AG09319 (cell line): ENCODE measurements at places on chromosomes 5 and 9.
A peak's percentile ranks its signal among the peaks of the same experiment; 100 is the strongest.

GRCh38 chr9:81473708-81474107 is 215.6 kb downstream of the TLE1 start:
- DNase-seq: no peak

DNA sequence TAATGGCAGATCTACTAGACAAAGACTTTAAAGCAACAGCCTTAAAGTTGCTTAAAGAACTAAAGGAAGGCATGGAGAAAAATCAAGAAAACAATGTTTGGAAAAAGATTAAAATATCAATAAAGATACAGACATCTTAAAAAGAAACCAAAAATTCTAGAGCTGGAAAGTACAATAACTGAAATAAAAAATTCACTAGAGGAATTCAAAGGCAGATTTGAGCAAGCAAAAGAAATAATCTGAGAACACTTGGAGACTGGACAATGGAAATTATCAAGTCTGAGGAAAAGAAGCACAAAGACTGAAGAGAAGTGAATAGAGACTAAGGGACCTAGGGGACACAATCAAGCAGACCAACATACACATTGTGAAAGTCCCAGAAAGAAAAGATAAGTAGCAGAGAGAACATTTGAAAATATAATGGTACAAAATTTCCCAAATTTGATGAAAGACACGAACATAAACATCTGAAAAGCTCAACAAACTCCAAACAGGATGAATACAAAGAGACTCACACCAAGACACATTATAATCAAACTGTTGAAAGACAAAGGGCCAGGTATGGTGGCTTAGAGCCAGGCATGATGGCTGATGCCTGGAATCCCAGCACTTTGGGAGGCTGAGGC is 26.3 kb downstream of the SIL1 start:
- no peak for DNase-seq

- no peak for DNase-seq
Measured at GRCh38 chr5:104659497-104659896, 1096.9 kb upstream of the NUDT12 start.

DNA sequence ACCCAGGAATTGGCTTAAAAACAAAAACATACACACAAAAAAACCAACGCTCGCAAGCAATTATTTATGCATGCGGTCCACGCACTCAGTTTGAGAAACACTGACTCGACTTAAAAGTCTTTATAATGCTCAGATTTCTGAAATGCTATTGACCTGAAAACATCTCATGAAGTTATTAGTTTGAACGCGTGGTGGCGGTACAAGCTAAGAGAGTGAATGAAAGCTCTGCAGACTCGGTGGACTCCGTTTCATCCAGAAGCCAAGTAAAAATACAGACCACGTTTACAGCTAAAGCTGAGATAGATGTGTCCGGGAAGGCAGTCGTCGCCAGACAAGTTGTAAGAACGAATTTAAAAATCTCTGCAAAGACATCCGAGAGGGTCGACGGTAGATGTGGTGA is at the start of gene PCDHB6:
Gene PCDHB6 (plus strand): TSS at position 246 of the 400 bp plus-strand sequence. CDS start 201 bp downstream, outside the sequence.
- no peak for DNase-seq

DNA sequence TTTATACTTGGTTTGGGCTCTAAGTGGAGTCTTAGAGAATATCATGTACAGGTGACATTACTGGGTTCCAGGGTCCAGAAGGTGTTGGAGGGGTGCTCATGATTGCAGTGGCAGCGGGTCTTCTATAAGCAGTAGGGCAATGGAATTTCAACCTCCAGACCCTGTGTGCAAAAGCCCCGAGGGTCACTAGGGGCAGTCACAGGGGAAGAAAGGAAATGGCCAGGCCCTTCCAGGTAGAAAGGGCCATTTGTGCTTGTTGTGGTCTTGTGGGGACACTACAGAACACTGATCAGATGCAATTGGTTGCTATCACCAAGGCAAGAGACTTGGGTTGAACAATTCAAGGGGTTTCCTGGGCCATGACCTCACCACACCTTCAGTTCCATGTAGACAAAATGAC is 283.4 kb downstream of the GADD45G start:
- DNase-seq: no peak

DNA sequence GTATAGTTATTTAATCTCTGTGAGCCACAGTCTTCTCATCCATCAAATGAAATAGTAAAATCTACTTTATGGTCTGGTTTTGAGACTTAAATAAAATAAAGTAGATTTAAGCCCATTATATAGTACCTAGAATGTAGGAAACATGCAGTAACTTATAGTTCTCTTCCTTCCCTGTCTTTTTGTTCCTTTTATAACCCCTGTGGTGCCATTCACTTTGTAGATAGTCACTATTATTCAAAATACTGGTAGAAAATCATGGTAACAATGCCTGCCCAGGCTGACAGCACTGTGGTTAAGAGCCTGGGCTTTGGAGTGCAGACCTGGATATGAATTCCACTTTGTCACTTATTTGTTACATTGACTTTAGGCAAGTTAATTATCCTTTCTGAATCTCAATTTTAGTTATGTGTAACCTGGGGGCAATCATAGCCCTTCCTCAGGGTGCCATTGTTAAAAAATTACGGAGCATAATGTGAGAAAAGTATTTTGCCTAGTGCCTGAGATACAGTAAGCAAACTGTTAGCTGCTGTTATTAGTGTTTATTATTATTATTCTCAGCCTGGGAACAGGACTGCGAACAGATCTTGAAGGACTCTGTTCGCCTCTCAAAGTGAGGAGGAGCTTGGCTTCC is 100.4 kb downstream of the RALGPS1 start:
- DNase-seq: no peak

- no peak for DNase-seq
Measured at GRCh38 chr9:87642330-87643106, 83.4 kb upstream of the CTSL start.

DNA sequence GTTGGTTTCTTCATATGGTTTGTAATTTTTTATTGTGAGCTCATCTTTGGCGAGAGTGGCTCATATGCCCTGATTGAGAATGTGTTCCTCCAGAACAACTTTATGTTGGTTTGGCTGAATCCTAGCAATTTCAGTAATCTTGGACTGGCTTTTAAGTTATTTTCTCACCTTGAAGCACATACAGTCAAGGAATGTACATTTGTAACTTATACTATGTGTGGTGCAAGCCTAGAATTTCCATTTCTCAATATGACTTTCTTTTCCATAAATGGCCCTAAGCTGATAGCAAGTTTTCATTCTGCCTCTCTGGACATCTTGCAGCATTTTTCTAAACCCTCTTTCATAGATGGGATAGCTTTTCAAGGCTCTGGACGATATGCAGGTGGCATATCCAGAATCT is 247.5 kb downstream of the DOCK8 start:
- no peak for DNase-seq

DNA sequence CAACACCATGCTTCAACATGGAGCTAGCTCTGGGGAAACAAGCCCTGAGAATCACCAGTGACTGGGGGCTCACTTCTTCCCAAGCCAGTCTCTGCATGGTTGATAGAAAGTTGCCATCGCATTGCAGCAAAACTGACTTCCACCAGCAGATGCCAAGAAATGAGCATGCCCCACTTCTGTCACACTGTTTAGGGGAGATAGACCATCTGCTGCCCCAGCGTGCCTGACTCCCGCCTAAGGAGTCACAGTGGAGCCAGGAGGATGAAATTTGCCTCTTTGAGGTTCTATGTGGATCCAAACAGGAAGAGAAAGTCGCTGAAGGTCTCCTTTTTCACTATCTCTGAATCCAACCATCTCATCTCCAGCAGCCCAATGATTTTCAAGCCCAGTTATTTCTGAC is 116.7 kb upstream of the SLIT3 start:
- DNase-seq: no peak

DNA sequence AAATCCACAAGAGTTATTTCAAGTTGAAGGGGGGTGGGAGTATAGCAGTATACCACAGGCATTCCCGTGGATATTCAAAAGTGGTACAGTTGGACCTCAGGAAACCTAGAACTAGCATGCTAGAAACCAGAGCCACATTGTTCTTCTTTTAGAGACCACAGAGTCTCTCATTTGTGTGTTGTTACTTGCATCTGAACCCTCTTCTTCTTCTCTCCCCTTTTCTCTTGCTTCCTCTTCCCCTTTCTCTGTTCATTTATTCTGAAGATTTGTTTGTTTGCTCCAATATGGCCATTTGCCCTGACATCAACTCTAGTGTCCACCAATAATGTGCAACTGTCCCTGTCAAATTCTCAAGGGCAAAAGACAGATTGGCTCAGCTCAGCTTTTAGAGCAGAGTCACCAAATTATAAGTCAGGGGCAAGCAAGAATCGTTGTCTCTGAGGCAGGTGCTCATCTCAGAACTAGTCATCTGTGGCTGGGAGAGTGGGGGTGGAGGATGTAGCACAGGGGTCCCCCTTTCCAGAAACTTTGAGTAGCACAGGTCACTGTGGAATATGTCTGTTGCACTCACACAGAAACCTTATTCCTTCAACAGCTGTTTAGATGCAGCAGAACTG is 321.1 kb downstream of the ARRDC3 start:
- no peak for DNase-seq

DNA sequence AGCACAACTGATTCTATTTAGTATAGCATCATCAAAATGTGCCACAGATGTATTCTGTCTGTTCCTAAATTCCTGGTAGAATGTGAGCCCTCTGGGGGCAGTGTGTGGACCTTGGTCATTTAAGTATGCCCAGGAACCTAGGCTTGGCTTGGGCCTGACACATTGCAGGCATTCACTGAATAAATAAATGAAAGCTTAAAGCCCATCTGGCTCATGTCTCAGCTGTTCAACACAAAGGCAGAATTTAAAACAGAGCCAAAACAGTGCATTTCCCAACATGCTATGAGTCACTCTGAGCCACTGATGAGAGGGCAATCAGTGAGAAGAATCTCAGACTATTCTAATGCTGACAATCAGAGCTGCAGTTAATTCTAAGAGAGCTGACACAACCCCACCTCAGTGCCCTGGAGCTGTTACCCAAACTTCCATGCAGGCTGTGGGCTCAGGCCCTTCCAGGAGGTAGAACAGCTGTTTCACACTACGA is 8.1 kb downstream of the FAM193B start:
- DNase-seq: peak; percentile 95

- DNase-seq: no peak
Measured at GRCh38 chr5:136031711-136032110, 2.9 kb downstream of the TGFBI start.

DNA sequence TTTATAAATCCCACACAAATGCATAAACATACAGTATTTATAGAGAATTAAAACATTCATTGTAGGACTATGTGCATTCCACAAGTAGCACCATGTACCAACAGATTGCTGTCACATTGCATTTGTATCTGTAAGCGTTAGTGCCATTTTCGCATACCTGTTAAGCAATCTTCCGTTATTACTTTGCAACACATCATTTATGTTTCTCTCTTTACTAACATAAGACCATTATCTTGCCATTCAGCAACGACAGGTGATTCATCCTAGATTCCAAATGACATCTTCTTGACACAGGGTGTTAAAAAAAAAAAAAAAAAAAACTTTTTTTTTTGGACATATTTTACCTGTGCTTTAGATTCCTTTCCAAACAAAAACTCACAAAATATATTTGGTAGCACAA is 511.8 kb downstream of the ELAVL2 start:
- DNase-seq: no peak

- DNase-seq: no peak
Measured at GRCh38 chr9:127680846-127681245, 25.9 kb upstream of the CFAP157 start.

DNA sequence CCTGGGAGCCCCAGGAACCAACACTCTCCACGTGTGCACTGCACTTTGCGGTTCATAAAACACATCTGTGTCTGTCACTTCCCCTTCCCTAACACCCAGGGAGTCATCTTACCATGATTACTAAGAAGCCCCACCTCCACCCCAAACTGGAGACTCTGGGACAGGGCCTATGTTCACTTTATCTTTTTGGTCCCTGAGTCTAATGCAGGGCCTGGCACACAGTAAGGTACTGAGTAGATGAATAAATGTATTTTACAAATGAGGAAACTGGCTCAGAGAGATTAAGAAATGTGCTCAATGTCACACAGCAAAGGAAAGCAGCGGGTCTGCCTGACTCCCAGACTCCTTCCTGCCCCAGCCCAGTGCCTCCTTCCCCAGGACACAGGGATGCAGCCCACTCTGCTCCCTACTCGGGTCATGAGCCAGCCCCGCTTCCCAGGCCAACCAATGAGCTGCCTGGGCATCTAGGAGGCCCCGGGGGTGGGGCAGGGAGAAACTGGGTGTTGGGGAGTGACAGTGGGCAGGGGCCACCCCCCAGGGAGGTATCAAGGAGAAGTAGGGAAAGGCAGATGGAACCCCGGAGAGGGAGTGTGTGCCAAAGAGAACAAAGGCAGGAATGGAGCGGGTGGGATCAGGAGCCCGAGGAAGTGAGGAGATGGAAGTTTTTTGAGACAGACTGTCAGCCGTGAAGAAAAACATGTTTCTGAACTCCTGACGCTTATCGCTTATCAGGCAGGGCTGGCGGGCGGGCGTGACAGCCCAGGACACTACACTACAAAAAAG is 30.5 kb downstream of the SHB start:
- no peak for DNase-seq

DNA sequence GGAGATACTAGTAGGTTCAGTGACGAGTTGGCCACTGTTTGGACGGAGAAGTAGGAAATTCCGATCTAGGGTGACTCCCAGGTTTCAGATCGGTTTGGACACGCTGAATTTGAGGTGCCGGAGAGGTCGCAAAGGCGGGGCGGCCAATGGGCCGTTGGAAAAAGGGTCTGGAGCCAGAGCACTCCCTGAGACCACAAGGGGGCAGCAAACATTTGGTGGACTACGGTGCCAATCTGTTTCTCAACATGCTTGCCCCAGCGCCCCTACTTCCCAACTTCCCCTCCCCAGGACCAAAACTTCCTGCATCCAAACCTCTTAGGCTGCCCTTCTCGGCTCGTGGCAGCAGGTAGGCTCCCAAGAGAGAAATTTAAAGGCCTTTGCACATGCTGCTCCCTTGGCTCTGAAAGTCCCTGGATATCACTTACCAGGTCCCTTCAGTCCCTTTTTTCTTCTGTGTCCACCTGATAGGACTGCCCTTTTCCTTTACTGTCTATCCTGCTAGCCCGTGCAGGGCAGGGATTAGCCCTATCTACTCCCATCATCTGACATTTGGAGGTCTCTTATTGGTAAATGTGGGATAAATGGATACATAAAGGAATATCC is 992 bp upstream of the RPP25L start:
- DNase-seq: peak; percentile 38

- no peak for DNase-seq
Measured at GRCh38 chr5:68444048-68444447, 228.5 kb downstream of the PIK3R1 start.

DNA sequence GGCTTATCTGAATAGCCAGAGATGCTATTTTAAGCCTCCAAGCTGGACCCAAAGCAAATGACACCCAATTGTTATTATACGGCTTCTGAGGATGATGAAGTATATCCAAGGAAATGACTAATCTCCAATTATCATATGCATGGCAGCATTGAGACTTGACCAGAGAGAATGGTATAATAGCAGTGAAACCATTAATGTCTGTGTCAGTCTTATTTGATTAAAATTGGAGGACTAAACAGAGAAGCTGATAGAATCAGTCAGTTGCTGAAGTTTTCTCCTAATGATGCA is 200.5 kb downstream of the EFNA5 start:
- no peak for DNase-seq

GRCh38 chr9:123739387-123739786 is 190.5 kb downstream of the DENND1A start:
- no peak for DNase-seq
